ENCODE measurements at places on chromosomes 7 and 10.

GRCh38 chr10:17913604-17914003 lies 38.1 kb upstream of the SLC39A12 start:
- no peak for DNase-seq

GRCh38 chr10:58164517-58164916 lies 103.2 kb downstream of the IPMK start:
- no peak for DNase-seq

- no peak for DNase-seq
Observed at GRCh38 chr7:1227071-1227804, 5.4 kb upstream of the UNCX start.

- no peak for DNase-seq
Observed at GRCh38 chr7:99561737-99562051, 3.3 kb downstream of the ZNF655 start.

- no peak for DNase-seq
Observed at GRCh38 chr7:50540785-50541579, 24.2 kb downstream of the DDC start.

Data from anterior cingulate cortex (tissue), 58 donors.